Gastroesophageal sphincter (tissue), 4 donors: ENCODE measurements at places on chromosomes 3 and 15. TPM values are rescaled to one million over a fixed set of nuclear protein-coding genes. Genes with fewer than 3 reads are reported as not detected.

Gene ADAMTS17
- total RNA-seq = 9.1 TPM

Gene EHD4
- total RNA-seq = 25.4 TPM

Gene HACD3
- 29.7 TPM for total RNA-seq

Gene SCAP
- total RNA-seq = 58.8 TPM

Gene GMNC
- total RNA-seq = not detected

Gene SLC38A3
- total RNA-seq = 0.35 TPM

Gene FBXO40
- total RNA-seq = 0.16 TPM

Gene ERC2
- total RNA-seq = 2.9 TPM

- H3K27me3 ChIP-seq = peaks cover 58% of the 10 kb centered on the region
- H3K36me3 ChIP-seq = no peaks in the 10 kb centered on the region
- H3K4me3 ChIP-seq = no peak overlapping the region
- H3K4me1 ChIP-seq = no peaks in the 10 kb centered on the region
- H3K27ac ChIP-seq = no peak overlapping the region
- no peak for ATAC-seq
Observed at GRCh38 chr3:10474275-10474646, 31.1 kb downstream of the ATP2B2 start.

DNA sequence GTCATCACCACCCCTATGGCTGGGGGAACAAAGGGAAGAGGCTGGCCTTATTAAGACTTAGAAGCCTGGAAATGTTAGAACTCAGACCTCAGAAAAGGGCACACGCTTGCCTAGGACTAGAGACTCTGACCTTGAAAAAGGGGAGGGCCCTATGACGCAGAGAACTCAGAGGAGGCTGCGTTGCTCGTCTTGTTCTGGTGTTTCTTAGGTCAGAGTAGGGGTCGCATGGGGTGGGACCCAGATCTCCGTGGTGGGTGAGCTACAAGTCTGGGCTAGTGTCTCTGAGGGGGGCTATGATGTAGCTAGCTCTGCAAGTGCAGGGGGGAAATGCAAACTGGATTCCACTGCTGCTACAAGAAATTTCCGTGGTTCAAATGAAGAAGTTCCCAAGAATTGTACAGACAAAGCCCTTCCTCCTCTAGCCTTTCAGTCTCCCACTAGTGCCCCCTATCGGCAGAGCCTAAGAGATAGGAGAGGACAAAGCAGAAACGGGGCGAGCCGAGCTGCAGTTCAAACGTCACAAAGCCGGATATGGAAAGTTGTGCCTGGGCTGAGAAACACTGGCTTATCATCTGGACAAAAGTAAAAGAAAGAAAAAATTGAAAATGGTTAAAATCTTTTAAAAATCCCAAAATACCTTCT is 392.9 kb upstream of the ROBO2 start:
- H3K4me3 ChIP-seq = no peak overlapping the region
- no peaks in the 10 kb centered on the region for H3K4me1 ChIP-seq
- ATAC-seq = no peak
- H3K36me3 ChIP-seq = no peaks in the 10 kb centered on the region

DNA sequence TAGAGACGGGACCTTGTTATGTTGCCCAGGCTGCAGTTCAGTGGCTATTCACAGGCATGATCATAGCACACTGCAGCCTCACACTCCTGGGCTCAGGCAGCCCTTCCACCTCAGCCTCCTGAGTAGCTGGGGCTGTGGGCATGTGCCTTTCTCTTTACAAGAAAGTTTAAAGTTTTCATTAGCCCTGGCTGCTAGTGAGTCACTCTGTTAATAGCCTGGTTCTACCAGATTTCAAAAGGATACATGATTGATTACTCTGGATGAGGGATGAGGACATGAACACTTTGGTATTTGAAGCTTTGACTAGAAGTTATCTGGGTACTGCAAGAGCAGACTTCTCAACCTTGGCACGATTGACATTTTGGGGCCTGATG is 95.1 kb downstream of the DHX36 start:
- H3K4me1 ChIP-seq = peaks cover 31% of the 10 kb centered on the region
- H3K36me3 ChIP-seq = no peaks in the 10 kb centered on the region
- no peak for ATAC-seq
- H3K27me3 ChIP-seq = no peaks in the 10 kb centered on the region

- H3K27ac ChIP-seq = no peak overlapping the region
- H3K4me1 ChIP-seq = no peaks in the 10 kb centered on the region
- H3K4me3 ChIP-seq = no peak overlapping the region
- H3K36me3 ChIP-seq = no peaks in the 10 kb centered on the region
Observed at GRCh38 chr3:148833223-148833622, 5.6 kb downstream of the CPB1 start.

- no peak overlapping the region for H3K4me3 ChIP-seq
- H3K27me3 ChIP-seq = no peaks in the 10 kb centered on the region
- H3K4me1 ChIP-seq = no peaks in the 10 kb centered on the region
- H3K36me3 ChIP-seq = no peaks in the 10 kb centered on the region
- ATAC-seq = no peak
- no peak overlapping the region for H3K27ac ChIP-seq
Observed at GRCh38 chr15:39344662-39345141, 236.2 kb upstream of the THBS1 start.

GRCh38 chr3:106673926-106674569 is 703.2 kb upstream of the CCDC54 start:
- no peak for ATAC-seq
- H3K36me3 ChIP-seq = no peaks in the 10 kb centered on the region
- no peak overlapping the region for H3K4me3 ChIP-seq
- no peak overlapping the region for H3K27ac ChIP-seq

DNA sequence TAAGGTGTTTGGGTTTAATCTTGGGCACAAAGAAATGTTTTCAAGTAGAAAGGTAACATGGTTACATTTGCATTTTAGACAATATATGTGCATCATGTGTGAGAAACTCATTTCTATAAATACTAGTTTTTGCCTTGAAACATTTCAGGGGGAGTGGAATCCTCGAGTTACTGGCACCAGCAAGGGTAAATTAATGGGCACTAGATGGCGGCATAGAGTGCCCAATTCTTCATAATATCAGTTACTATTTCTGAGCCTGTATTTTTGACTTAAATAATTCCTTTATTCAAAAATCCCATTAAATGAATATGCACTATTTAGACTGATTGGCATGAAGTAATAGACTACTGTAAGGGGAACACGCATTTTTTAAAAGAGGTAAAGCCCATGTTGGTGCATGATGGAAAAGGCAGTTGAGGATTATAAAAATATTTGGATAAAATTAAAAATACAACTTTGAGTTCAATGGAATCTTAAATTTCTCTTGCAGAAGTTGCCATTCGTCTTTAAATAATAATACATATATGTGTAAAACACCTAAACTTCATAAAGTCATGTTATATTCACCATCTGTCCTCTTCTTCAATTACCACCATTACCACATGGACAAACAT is 106.3 kb downstream of the ZBTB20 start:
- no peak for ATAC-seq
- no peaks in the 10 kb centered on the region for H3K36me3 ChIP-seq
- H3K4me3 ChIP-seq = no peak overlapping the region
- no peaks in the 10 kb centered on the region for H3K4me1 ChIP-seq
